Activated naive CD8-positive, alpha-beta T cell treated with anti-CD3 and anti-CD28 coated beads, Interleukin-2, amount 50 U/mL, for 16 hours (primary cell): ENCODE measurements at places on chromosomes 7 and 10.
A peak's percentile ranks its signal among the peaks of the same experiment; 100 is the strongest.

- DNase-seq = no peak
Observed at GRCh38 chr7:148325208-148325607, 265.4 kb upstream of the C7orf33 start.

DNA sequence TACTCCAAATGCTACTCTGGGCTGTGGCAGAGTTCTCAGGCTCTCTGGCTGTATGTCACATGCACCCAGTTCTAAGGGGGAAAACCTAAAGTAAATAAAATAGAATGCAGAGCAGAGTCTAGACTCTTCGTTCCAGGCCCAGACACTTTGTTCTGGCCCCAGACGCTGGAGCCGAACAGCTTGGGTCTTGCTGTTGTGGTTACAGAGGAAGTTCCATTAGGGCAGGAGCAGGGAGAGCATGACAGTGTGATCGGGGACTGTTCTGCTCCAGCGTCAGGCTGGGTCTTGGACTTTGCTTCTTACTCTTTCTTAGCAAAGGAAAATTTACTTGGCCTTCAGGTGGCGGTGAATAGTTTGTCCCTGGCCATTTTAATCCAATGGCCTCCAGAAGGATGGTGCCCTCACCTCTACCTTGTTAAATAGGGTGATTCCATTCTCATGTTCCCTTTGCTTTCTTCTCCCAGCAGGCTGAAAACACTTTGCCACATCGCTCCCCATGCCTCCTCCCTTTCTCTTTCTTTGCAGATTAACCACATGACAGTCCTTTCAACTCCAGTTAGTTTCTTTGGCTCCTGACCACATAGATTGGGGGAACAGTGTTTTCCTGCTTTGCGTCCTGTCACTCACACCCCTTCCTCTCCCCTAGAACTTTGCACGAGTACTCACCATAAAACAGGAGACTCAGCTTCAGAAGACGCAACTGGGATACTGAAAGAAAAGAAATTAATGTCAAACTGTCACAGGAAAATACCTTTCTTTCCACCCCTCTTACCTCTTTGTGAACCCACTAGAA lies 730.8 kb downstream of the SUGCT start:
- no peak for DNase-seq

DNA sequence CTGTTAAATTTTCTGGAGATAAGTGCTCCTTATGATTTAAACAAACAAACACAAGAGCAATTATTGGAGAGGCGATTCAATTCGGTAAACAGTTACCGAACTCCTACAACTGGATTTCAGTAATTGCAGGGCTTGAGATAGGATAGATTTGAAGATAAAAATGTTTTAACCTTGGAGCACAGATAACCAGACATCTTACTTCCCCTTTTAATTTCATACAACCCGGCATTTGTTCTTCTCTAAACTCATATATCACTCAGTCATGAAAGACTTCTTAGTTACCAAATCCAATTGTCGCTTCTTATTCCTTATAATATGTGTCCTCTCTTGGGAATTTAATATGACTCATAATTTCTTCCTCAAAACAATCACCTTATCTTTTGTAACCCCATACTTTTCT lies 235.9 kb upstream of the CSTF2T start:
- DNase-seq = no peak

DNA sequence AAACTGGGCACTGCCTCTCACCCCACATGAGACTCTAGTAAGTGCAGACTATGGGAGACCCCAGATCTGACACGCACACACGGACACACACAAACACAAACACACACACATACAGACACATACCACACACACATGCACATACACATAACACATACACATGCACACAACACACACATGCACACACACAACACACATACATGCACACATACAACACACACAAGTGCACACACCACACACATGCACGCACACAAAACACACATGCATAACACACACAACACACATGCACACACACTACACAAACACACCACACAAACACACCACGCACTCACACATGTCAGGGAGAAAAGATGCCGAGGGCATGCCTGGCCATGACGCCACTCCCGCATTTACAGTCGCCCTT lies 205.5 kb downstream of the TYW1B start:
- DNase-seq = no peak

- DNase-seq = no peak
Observed at GRCh38 chr10:113506476-113506875, 46.4 kb upstream of the HABP2 start.

- DNase-seq = peak; percentile 29
Observed at GRCh38 chr7:43758029-43758821, at the start of gene BLVRA. Gene BLVRA, plus strand, starts transcription at chr7:43758680. Its CDS starts 12,479 bp downstream, at chr7:43771159.

GRCh38 chr7:135102372-135102771 lies 45.5 kb upstream of the TMEM140 start:
- DNase-seq = no peak

DNA sequence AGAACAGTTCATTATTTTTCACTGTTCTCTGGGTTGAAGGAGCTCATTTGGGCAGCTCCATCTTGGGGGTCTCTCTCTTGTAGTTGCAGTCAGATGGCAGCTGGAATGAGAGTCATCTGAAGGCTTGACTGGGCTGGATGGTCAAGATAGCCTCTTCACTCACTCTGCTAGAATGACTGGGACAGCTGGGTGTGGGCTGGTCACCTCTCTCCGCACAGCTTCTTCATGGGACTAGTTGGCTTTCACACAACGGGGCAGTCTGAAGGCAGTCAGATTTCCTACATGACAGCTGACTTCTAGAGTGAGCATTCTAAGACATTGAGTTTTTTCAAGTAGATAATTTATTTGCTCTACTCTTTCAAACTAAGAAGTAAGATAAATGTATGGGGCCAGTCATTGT lies 13.1 kb downstream of the PLEKHA1 start:
- no peak for DNase-seq

- no peak for DNase-seq
Observed at GRCh38 chr7:158083526-158084310, 503.9 kb downstream of the PTPRN2 start.

GRCh38 chr10:23116486-23117205 lies 21.3 kb downstream of the MSRB2 start:
- no peak for DNase-seq
